ENCODE measurements at places on chromosomes 5 and 9.

DNA sequence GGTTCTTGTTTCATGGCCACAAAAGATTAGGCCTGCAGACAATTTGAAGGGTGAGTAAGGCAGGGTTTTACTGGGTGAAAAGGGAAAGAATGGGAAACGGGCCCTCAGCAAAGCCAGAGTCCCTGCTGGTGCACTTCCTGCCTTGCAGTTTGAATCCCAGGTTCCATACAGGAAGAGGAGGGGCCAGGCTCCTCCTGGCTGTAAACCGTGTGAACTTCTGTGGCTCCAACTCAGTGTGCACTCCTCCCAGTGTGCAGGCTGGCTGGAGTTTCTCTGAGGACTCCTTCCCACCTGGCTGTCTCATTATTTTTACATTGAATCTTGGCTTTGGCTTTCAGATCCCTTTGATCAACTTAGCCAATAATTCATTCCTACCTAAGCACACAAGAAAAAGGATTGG lies 367.1 kb upstream of the KLF4 start:
- no peak for DNase-seq

GRCh38 chr5:173615884-173616576 lies 420 bp downstream of the BOD1 start:
- DNase-seq, result no peak

GRCh38 chr5:8923526-8923925 lies 622.3 kb downstream of the SEMA5A start:
- no peak for DNase-seq

DNA sequence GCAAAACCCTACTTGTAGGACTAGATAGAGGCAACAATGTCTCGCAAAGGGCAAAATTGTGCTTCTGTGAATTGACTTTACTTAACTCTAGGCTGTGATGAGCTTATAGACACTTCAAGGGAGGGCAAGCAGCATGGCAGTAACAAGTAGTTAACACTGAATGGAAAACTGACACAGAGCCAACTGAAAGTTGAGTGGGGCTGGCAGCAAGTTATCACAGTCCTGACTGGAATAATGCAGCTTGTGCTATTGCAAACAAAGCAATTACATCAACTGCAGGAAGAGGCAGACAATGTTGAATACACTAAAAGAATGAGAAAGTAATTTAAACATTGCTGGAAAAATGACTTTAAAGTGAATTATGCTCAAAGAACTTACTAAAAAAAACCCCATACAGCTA lies 62.2 kb downstream of the RNF38 start:
- DNase-seq, result no peak

DNA sequence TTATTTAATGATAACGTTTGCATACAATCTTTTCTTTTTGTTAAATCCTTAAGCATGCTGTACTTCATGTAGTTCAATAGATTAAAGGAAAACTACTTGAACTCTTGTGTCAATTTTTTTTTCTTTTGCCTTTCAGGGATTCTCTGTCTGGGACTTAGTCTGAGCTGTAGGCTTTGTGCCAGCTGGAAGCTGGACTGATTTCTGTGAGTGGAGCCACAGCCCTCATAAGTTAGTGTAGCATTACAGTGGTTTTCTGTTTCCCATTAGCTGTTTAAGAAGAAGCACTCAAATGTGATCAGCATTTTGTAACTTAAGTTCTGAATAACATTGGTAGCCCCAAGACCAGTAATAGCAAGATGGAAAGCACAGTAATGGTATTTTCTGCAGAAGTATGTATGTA lies 330.6 kb upstream of the MEF2C start:
- no peak for DNase-seq

DNA sequence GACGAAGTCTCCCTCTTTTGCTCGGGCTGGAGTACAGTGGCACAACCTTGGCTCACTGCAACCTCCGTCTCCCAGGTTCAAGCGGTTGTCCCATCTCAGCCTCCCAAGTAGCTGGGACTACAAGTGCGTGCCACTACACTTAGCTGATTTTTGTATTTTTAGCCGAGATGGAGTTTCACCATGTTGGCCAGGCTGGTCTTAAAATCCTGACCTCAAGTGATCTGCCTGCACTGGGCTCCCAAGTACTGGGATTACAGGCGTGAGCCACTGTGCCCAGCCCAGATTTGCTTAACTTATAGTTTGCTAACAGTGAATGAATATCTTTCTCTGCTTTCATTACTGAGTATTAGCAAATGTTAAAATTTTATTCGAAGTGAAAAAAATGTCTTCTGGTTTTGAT lies 84.3 kb downstream of the VPS13A start:
- no peak for DNase-seq

- DNase-seq, result peak; percentile 12
These were observed 32.6 kb downstream of the HEXB start for GRCh38 chr5:74717596-74717995.

DNA sequence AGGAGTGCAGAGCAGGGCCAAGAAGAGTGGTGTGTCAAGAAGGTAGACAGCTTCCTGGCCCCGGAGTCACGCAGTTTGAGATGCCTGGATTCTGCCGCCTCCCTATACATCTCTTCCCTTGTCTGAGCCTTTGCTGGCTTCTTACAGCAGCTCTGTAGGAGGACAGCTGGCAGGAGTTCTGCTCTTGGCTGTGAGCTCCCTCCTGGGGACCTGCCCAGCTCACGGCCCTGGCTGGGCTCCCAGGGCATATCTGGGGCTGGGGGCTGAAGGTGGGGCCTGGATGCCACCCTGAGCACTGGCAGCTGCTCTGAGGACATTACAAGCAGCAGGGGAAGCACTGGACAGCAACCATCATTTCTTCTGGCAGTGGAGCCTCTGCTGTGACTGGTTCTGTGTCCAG lies 786 bp upstream of the TSSK1B start:
- DNase-seq, result no peak

- DNase-seq, result no peak
These were observed 40.6 kb downstream of the SH3PXD2B start for GRCh38 chr5:172413601-172414171.
